ENCODE measurements at places on chromosomes 12 and 14.

- peak; percentile 85 for DNase-seq
- H3K36me3 ChIP-seq = peaks cover 88% of the 10 kb centered on the region
These were observed 12.9 kb downstream of the LRIG3 start for GRCh38 chr12:58907391-58907790.

DNA sequence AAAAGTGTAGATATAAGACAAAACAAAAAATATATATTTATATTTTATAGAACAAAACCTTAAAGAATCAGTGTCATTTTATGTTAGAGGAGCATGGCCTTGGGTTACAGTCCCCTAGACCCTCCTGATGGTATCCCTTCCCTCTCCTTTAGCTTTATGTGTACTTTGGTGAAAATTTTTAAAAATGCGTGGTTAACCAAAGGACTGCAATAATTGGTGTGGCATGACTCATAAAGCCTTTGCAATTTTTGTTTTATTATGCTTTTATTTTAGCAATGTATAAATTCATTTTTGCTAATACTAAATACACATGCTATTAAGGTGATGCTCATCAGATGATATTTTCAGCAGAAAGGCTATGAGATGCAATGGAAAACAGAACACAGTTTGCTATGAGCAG, 264.4 kb downstream of the SYT1 start:
- no peak overlapping the region for H3K4me3 ChIP-seq
- no peak for DNase-seq

- no peak for DNase-seq
- H3K27ac ChIP-seq = no peak overlapping the region
- no peaks in the 10 kb centered on the region for H3K27me3 ChIP-seq
- no peaks in the 10 kb centered on the region for H3K36me3 ChIP-seq
- no peak overlapping the region for H3K4me3 ChIP-seq
These were observed 61.9 kb upstream of the AMN1 start for GRCh38 chr12:31790759-31791158.

DNA sequence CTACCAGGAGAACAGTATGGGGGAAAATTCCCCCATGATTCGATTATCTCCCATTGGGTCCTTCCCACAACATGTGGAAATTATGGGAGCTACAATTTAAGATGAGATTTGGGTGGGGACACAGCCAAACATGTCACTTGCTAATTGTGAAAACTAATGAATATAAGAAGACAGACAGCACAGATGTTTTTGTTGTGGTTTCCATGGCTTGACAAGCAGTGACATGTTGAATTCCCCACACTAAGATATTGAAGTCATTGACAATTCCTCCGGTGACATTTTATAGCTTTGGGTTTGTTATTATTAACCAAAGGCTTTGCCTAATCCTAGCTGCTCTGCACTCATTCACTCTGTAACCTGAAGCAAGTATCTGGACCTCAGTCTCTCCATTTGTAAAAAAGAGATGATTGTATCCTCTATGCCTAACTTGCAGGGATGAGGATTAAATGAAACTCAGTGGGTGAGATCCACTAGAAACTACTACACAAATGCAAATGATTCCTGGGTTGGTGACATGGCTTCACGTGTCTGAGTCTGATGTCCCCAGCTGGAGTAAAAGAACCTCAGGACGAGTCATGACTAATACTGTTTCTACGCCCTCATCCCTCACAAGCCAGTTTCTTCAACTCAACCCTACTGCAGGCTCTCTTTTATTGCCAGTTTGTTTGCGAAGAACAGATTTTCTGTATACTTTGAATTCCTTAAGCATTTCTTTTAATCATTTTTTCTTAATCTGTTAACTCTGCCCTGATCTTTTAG, 71.6 kb downstream of the ASCL1 start:
- H3K4me3 ChIP-seq = no peak overlapping the region
- no peaks in the 10 kb centered on the region for H3K36me3 ChIP-seq
- no peaks in the 10 kb centered on the region for H3K4me1 ChIP-seq
- no peak for DNase-seq
- H3K27me3 ChIP-seq = no peaks in the 10 kb centered on the region
- H3K27ac ChIP-seq = no peak overlapping the region

DNA sequence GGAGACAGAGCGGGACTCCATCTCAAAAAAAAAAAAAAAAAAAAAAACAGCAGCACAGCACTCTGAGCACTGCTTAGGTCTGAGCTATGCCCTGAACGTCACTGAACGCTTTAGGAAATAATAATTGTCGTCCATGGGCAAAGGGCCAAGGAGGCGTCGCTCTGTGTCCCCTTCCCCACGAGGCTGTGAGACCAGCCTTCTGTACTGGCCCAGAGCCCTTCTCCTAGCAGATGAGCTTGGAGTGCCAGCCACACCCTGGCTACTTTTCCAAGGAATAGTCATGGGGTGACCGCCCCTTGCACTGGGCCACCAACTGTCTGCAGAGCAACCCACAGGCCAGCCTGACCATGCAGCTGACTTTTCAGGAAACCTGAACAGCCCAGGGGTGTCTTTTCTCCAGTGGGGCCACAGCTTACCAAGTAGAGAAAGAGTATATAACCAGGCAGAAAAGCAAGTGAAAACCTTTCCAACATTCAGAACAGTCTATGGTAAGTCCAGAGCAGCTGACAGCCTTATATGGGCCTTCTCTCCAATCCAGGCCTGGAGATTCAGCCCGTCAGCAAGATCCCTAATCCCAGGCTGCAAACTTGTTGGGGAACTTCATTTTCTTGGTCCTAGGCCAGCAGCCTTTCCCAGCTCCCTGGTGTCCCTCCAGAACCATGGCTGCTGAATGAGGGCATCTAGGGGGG, 28.5 kb downstream of the CD9 start:
- H3K4me1 ChIP-seq = peaks cover 39% of the 10 kb centered on the region
- H3K36me3 ChIP-seq = peaks cover 15% of the 10 kb centered on the region
- H3K27me3 ChIP-seq = no peaks in the 10 kb centered on the region
- H3K4me3 ChIP-seq = no peak overlapping the region
- DNase-seq = no peak

GRCh38 chr12:127546721-127547505, 720.1 kb upstream of the TMEM132C start:
- no peak overlapping the region for H3K27ac ChIP-seq
- DNase-seq = peak; percentile 13

- no peaks in the 10 kb centered on the region for H3K27me3 ChIP-seq
- H3K4me1 ChIP-seq = no peaks in the 10 kb centered on the region
- no peak for DNase-seq
- no peak overlapping the region for H3K27ac ChIP-seq
These were observed 175.0 kb downstream of the CRADD start for GRCh38 chr12:93852173-93852591.

DNA sequence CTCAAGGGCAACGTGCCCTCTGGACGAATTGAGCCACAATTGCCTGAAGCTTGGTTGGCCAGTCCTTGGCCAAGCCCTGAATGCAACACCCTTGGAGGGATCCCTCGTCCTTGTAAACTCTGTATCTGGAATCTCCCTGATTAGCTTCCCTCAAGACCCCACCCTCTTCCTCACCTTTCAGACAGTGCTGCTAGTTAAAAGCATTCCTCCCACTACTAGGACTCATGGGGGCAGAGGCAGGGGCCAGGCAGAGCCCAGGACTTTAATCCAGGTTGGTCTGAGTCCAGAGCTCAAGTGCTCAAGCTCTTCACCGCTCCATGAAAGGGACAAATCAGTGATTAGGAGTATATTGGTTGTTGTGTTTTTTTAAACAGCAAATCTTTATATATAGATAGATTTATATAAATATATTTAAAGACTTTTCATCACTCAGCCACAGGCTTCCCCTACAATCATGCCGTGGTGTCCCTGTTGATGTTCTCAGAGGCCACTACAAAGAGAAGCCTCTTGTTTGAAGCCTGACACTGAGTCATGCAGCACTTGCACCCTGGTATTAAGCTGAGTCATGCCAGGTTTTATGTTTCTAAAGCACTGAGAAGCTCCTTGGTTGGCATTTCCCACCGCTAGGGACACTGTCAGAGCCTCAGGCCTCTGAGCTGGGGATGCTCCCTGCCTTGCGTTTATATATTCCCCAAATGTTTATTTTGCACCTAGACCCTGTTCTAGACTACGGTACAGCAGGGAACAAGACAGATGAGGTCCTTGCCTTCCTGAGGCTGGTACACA, 53.8 kb upstream of the GSC start:
- no peaks in the 10 kb centered on the region for H3K27me3 ChIP-seq
- DNase-seq = no peak
- H3K27ac ChIP-seq = no peak overlapping the region
- H3K4me1 ChIP-seq = no peaks in the 10 kb centered on the region
- H3K4me3 ChIP-seq = no peak overlapping the region
- no peaks in the 10 kb centered on the region for H3K36me3 ChIP-seq

- H3K27ac ChIP-seq = no peak overlapping the region
- no peak for DNase-seq
- H3K27me3 ChIP-seq = no peaks in the 10 kb centered on the region
- H3K36me3 ChIP-seq = peaks cover 73% of the 10 kb centered on the region
- H3K4me1 ChIP-seq = no peaks in the 10 kb centered on the region
These were observed 22.2 kb downstream of the CPSF2 start for GRCh38 chr14:92143962-92144361.

GRCh38 chr12:101885912-101886561, 8.7 kb downstream of the DRAM1 start:
- DNase-seq = no peak
- H3K27me3 ChIP-seq = no peaks in the 10 kb centered on the region
- no peaks in the 10 kb centered on the region for H3K4me1 ChIP-seq
- H3K36me3 ChIP-seq = no peaks in the 10 kb centered on the region

GRCh38 chr14:90510159-90510558, 113.3 kb downstream of the CALM1 start:
- no peak overlapping the region for H3K27ac ChIP-seq
- peaks cover 6% of the 10 kb centered on the region for H3K27me3 ChIP-seq
- no peak for DNase-seq
- peaks cover 21% of the 10 kb centered on the region for H3K4me1 ChIP-seq

DNA sequence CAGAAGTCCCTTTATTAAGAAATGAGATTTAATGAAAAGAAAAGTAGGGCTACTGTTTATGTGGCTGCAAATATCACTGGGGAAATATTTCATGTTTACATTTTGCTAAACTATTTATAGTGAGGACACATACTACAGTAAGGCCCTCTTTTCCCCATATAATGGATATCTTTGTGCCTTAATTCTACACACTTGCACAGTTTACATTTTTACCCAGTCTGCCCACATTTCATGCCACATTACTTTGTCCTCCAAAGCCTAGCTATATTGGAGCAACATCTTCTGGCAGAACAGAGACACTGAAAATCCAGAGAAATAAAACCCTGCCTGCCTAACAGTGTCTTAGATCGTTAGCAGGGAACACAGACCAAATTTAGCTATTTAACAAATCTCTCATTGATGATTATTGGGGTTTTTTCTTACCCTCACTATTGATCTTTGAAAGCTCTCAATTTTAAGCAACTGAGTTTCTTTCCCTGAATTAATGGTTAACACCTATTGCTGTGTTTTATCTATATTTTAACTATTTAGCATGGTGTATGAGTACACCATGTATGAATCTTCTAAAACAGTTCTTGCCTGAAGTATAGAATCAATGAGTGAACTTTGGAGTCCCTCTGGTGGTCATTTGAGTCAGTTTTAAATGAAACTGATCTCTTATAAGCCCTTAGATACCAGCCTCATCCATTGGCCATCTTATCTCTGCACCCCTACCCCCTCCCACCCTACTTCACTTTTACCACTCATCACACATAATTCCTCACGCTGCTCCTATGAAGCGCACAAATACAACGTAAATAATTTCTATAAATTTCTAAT, 170.2 kb downstream of the BCAT1 start:
- H3K4me1 ChIP-seq = peaks cover 21% of the 10 kb centered on the region
- no peak overlapping the region for H3K27ac ChIP-seq
- DNase-seq = peak; percentile 73

GRCh38 chr12:15225136-15225862, 4.1 kb upstream of the RERG start:
- H3K27ac ChIP-seq = no peak overlapping the region
- no peak for DNase-seq
- peaks cover 6% of the 10 kb centered on the region for H3K4me1 ChIP-seq
- H3K4me3 ChIP-seq = no peak overlapping the region
- H3K36me3 ChIP-seq = no peaks in the 10 kb centered on the region

DNA sequence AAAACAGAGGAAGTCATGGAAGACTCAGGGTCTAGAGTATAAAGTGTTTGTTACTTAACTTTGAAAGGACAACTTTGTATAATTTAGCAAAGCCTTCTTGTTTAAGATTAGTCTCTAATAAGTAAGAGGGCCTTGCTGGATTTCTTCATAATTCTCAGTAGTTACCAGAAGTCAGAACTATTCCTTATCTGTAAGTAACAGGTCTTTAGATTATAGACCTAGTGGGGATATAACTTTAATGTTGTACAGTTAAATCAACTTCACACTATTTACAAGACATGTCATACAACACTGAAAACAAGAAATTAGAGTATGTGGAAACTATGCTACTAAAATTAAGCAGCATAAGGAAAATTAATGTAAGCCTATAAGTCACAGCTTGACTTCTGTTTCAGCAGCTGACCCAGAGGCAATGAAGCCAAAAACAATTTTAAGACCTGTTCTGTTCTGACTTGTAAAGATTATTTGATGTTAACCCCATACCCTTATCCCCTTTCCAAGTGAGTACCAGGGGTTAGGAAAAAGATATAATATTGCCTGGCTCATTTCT, 398.3 kb downstream of the RAD51B start:
- no peaks in the 10 kb centered on the region for H3K4me1 ChIP-seq
- no peak overlapping the region for H3K4me3 ChIP-seq
- no peak for DNase-seq
- no peaks in the 10 kb centered on the region for H3K36me3 ChIP-seq
- no peaks in the 10 kb centered on the region for H3K27me3 ChIP-seq
- H3K27ac ChIP-seq = no peak overlapping the region

GRCh38 chr12:118821386-118821925, 159.9 kb upstream of the SRRM4 start:
- DNase-seq = peak; percentile 49
- H3K36me3 ChIP-seq = no peaks in the 10 kb centered on the region
- no peaks in the 10 kb centered on the region for H3K4me1 ChIP-seq
- no peaks in the 10 kb centered on the region for H3K27me3 ChIP-seq
- H3K27ac ChIP-seq = no peak overlapping the region

DNA sequence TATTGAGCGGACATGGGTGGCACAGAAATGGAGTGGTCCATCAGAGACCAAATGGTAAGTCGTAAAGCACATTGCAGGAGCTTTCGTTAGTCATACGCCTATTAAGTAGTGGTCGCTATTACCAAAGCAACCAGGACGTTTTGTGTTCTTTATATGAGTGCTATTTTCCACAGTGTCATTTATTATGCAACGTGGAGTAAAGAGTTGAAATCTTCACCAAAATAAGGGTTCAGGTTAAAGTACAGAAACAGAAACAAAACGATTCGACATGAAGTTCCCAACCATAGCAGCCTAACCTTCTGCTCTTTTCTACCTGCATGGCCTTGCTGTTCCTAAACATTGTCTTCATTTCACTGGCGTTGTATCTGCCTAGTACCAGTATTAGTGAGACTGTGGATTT, 20.1 kb upstream of the FGD4 start:
- H3K27ac ChIP-seq = no peak overlapping the region
- H3K4me1 ChIP-seq = no peaks in the 10 kb centered on the region
- no peak overlapping the region for H3K4me3 ChIP-seq
- no peaks in the 10 kb centered on the region for H3K36me3 ChIP-seq
- no peaks in the 10 kb centered on the region for H3K27me3 ChIP-seq

GRCh38 chr14:52124791-52125684, 56.2 kb upstream of the NID2 start:
- no peak for DNase-seq
- H3K4me3 ChIP-seq = no peak overlapping the region
- H3K4me1 ChIP-seq = no peaks in the 10 kb centered on the region
